AG08395 (cell line): ENCODE measurements at places on chromosomes 11 and 22.

DNA sequence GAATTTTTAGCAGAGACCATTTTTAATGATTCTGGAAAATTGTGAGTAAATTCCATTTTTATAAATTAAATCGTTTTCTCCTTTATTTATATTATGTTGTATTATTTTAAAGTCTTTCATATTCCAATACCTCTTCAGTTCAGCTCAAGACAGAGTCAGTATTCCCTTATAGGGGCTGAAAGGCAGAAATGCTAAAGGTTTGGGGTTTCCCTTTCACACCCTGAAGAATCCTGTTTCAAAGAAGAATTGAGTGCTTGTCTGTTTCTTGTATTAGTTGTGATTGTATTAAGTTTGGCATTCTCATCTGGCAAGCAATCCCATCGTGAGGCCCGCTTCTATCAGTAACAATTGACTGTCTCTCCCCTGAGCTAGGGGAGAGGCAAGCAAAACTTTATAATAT, 57.4 kb downstream of the PACSIN2 start:
- DNase-seq = no peak

DNA sequence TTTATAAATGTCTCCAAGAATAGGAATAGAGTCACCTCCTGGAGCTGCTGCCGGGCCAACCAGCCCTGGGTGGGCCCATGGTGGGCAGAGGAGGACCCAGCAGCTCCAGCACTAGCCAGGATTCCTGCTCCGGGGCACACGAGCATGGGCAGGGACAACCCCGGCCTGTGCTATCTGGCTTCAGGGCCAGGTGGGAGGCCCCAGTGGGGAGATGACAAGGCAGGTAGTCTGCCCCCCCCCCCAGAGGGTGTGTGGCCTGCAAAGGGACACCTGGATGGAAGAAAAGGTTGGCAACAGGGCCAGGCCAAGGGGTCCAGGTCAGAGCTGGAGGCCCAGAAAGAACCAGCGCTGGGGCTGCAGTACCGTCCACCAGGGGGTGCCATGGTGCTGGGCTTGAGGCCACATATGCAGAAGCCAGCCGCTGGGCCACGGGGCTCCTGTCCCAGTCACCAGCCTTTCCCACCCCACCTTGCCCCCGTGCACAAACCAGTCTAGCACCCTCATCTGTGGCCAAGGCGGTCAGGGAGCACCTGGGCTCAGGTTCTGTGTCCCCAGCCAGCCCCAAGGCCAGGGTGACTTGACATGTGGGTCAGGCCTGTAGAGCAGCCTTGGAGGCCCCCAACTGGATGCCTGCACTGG, 3.4 kb downstream of the TSPAN32 start:
- DNase-seq = peak; percentile 79

- DNase-seq = no peak
Observed at GRCh38 chr11:35671396-35672127, 9.0 kb downstream of the TRIM44 start.

DNA sequence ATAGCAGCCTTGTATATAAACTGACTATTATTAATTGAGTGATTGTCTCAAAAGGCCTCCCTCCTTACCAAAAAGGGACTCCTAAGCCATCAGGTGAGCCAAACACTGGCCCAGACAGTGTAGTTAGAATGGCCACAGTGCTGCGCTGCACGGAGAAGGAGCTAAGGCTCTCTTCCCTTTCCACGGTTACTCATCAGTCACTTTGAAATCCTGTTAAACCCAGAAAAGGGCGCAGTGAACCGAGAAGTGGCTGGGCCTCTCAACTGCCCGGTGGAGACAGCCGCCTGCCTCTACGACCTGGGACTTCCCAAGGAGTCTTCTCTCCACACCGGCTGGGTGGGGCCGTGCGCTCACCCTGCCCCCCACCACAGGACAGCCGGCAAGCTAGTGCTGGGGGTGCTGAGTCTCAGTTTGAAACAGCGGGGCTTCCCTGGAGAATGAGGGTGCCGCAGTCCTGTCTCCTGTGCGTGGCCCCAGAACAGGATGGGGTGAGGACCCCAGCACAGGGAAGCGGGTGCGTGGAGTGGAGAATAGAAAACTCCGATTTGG, 1.3 kb downstream of the MYH9 start:
- DNase-seq = peak; percentile 6

DNA sequence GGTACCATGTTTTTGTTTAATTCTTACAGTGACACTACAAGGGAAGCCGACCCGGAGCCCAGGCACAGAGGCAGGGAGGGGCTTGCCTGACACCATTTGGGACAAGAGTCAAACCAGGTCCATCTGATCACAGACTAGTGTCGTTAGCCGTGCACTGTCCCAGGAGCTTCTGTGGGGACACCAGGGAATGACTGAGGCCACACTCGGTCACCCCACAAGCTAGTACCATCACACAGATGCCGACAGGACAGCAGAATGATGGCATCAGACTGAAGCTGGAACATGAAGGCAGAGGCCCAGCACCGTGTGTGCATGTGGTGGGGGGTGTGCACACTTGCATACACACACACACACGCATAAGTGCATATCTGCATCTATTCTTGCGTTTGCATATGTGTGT, 61.5 kb upstream of the NECTIN1 start:
- DNase-seq = no peak

- no peak for DNase-seq
Observed at GRCh38 chr11:102933627-102934026, 21.9 kb downstream of the MMP13 start.

DNA sequence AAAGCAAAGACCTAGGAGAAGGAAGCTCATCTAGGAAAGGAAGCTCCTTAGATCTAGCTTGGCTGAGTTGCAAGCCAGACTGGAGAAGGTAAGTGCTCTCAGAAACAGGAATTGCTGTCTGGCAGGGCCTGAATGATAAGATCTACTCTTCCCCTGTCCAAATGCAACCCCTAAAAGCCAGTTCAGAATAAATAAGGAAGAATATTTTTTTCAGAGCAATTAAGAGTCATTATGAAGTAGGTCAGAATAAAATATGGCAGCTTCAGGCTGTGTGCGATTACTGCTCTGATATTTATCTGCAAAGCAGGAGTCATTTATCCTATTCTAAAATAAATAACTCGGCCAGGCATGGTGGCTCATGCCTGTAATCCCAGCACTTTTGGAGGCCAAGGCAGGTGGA, 82.1 kb downstream of the PIWIL4 start:
- no peak for DNase-seq

DNA sequence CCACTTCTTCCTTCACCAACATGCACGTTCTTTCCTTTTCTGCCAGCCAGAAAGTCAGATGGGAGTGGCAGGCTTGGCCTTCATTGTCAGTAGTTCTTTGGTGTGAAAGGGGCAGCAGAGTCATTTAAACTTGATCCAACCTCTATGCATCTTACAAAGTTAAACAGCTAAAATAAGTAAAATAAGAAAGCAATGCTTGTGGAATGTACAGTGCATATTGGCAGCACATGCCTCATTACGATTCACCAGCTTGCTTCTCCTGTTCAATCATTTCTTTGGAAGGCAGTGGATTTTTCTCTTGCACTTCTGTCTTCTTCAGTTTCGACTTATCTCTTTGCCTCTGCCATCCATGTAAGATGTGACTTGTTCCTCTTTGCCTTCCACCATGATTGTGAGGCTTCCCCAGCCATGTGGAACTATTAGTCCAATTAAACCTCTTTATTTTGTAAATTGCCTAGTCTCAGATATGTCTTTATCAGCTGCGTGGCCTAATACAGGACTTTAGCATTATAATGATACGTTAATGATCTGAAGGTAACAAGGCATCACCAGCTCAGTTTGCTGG, 14.8 kb downstream of the LGALS12 start:
- no peak for DNase-seq

- no peak for DNase-seq
Observed at GRCh38 chr11:57476047-57476756, 15.9 kb downstream of the RTN4RL2 start.

DNA sequence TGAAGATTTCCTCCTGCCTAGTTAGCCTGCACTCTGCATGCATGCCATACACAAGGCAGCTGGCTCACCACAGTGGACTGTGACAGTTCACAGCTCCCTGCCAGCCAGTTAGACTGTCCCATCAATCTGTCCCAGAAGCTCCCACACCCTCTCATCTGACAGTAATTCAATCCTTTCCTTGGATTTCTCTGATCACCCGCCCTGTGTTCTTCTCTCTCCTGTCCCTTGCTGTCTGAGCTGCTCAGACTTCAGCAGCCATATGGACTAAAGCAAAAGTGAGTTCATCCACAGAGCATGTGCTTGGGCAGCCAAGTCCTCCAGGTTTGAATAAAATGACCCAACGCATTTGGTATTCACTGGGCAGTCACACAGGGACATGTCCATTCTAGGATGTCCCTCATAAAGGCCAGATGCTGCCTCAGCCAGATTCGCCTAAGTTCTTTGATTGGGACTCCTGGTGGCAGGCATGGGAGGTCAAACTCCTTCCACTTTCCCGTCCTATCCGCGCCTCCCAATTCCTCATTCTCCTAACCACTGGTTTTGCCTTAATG, 54.5 kb upstream of the ZBTB44 start:
- DNase-seq = peak; percentile 48

DNA sequence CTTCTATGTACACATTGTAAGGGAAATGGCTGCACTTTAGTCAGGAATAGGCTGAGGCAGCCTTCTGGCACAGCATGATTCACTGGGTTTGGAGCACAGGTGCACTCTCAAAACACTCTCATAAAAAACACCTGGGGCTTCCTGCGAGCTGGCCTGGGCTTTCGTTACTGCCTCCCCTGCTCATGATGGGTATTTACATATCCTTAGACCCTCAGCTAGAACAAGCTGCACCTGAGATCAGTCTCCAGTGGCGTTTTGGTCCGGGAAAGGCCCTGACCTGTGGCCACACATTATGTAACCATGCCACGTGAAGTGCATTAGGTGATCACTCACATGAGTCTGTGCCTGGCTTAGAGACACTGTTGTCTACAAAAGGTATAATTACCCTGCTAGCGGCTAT, 321.7 kb downstream of the TMEM135 start:
- DNase-seq = no peak

DNA sequence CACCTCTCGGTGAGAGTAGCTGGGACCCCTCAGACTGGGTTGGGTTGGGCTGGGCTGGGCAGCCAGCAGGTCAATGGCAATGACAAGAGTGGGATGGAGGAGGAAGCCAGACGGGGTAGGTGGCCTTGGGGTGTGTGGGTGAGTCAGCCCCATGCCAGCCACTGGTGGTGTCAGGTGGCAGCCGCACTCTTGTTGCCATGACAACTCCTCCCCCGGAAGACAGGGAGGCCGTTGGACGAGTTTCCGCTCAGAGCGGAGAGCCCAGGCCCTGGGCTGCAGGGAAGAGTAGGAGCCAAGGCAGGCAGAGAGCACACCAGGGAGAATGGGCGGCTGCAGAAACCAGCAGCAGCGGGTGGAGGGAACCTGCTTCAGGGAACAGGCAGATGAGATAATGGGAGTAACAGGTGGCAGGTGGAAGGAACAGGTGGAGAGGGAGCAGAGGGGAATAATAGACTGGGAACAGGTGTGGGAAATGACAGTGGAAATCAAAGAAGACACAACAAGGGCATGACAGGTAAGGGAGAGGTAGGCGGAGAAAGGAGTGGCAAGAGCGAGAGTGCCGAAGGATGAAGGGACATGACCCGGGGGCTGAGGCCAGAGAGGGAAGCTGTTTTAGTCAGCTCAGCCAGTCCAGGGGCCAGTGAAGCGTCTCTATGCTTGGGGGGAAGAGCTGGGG, 8.7 kb downstream of the SPTBN2 start:
- DNase-seq = peak; percentile 25

DNA sequence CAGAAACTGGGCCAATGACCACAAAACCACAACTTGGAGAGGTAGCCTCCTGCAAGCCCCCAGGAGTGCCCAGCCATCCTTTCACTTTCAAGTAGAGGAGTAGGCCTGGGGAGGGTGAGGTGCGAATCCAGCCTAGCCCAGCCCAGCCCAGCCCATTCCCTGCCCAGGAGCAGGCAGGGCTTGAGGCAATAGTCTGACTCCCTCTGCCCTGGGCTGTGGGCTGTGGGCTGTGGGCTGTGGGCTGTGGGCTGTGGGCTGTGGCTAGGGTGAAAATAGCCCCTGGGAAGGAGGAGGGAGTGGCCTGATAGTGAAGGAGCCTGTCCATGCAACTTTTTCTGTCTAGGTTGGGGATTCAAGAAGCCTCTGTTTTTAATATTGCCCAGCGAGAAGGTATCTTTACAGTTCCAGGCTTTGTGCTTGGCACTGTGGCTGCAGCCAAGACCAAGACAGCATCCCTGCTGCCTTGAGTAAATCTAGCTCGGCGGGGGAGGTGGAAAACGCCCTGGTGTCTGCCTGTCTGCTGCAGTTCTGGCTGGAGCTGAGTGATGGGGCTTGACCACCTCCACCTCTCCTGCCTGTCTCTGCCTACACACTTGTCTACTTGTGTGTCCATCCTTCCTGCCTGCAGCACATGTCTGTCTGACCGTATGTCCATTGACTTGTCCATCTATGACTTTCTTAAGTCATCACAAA, 40.7 kb downstream of the LMO1 start:
- no peak for DNase-seq

- no peak for DNase-seq
Observed at GRCh38 chr11:118001494-118001971, 15.3 kb downstream of the IL10RA start.

DNA sequence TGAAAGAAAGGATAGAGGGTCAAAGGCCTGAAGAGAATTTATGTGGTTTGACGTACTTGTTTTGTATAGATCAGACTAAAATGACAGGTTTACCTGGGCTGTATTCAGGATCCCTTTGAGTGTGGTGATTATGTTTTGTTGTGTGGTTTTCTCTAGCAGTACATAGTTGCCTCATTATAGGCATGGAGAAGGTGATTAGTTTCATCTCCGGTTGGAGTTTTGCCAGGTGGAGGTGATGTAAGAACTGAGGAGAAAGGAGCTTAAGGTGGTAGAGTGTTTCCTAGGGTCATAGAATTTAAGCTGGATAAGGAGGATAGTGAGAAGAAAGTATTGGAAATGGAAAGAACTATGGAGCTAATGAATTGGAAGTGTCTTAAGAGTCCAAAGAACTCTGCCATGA, 229.0 kb downstream of the TMEM135 start:
- DNase-seq = no peak

DNA sequence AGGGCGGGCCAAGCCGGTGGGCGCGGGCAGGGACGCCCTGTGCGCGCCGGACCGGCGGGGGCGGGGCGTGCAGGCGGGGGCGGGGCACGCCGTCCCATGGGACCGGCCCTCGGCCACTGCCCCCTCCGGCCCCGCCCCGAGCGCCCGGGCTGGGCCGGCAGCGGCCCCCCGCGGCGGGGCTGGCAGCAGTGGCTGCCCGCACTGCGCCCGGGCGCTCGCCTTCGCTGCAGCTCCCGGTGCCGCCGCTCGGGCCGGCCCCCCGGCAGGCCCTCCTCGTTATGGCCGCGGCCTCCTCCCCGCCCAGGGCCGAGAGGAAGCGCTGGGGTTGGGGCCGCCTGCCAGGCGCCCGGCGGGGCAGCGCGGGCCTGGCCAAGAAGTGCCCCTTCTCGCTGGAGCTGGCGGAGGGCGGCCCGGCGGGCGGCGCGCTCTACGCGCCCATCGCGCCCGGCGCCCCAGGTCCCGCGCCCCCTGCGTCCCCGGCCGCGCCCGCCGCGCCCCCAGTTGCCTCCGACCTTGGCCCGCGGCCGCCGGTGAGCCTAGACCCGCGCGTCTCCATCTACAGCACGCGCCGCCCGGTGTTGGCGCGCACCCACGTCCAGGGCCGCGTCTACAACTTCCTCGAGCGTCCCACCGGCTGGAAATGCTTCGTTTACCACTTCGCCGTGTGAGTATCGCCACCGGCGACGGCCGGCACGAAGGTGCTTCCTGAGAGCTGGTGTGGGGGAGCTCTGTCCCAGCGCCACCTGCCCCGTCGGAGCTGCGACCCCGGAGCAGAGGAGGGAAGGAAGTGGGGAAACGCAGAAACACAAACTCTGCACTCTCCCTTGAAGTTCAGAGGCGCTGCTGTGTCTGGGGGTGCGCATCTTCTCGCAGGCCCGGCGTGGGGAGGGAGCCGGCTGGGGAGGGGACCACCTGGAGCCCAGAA, at the start of gene KCNQ1:
Gene KCNQ1 (plus strand): TSS at position 188 of the 925 bp plus-strand sequence. CDS start 91 bp downstream, at position 279.
- DNase-seq = no peak

GRCh38 chr22:28413612-28414399, 265.8 kb downstream of the TTC28 start:
- no peak for DNase-seq
